Large intestine (tissue), 12 donors: ENCODE measurements at places on chromosomes 2 and 18. TPM values are rescaled to one million over a fixed set of nuclear protein-coding genes. Genes with fewer than 3 reads are reported as not detected.

The TEKT4 gene
- polyA plus RNA-seq, result not detected

DNA sequence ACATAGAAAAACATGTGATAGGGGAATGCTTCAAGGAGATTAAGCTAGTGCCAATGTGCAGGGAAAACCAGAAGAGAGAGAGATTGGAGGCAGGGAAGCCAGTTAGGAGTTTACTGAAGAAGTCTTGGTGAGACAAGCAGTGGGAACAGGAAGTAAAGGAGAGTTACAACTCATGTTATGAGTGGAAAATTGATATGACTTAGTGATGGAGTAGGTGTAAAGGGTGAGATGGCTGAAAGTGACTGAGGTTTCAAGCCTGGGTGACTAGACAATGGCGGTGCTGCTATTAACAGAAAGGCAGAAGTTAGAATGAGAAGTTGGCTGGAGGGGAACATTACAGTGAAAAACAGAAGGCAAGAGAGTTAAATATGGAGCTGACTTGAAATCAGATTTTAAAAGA lies 16.5 kb downstream of the DOK1 start:
- no peak for DNase-seq

GRCh38 chr2:223697316-223697891 lies 95.2 kb upstream of the SCG2 start:
- no peak for DNase-seq

- no peak for DNase-seq
Measured at GRCh38 chr2:207008105-207008990, 69.0 kb downstream of the CPO start.

DNA sequence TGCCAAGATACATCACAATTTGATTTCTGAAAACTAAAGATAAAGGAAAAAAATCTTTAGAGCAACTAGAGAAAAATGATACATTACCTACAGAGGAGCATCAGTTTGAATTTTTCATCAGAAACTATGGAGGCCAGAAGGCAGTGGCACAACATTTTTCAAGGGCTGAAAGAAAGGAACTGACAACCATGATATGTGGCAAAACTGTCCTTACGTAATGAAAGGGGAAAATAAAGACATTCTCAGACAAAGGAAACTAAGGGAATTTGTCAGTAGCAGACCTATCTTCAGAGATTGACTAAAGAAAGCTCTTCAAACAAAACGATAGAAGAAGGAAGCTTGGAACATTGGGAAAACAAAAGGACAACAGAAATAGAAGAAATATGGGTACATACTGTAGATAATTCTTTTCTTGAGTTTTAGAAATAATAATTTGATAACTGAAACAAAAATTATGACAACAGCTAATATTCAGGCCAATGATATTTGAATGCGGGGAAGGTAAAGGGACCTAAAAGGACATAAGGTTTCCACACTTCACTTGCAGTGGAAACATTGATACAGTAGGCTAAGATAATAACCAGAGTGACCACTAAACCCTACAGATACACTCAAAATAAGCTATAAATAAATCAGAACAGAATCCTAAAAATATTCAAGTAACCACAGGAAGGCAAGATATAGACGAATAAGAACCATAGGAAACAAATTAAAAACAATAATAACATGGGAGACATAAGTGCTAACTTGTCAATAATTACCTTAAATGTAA lies 70.0 kb upstream of the NPAS2 start:
- no peak for DNase-seq

- DNase-seq, result no peak
Measured at GRCh38 chr2:56590611-56591010, 406.8 kb downstream of the CCDC85A start.
